GOT3 (cell line): ENCODE measurements at places on chromosomes 7 and 10.

DNA sequence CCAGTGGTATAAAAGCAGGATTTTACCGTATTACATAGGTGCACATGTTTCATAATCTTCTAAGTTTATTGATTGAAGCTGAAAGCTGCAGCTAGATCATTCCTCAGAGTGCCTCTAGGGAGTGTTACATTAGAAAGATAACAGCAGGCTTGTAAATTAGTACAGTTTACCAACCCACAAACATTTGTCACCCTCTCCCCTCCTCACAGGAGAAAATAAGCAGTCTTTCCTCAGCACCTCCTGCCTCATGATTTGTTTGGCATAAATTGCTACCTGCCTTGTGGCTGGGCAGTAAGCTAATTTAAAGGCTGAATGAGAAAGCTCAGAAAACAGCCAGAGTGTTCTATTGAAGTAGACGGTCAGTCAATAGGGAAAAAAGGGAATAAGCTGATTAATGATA is 74.2 kb downstream of the NXPH1 start:
- no peak for DNase-seq

- DNase-seq, result no peak
These were observed 287.1 kb downstream of the WDR11 start for GRCh38 chr10:121138112-121138860.

DNA sequence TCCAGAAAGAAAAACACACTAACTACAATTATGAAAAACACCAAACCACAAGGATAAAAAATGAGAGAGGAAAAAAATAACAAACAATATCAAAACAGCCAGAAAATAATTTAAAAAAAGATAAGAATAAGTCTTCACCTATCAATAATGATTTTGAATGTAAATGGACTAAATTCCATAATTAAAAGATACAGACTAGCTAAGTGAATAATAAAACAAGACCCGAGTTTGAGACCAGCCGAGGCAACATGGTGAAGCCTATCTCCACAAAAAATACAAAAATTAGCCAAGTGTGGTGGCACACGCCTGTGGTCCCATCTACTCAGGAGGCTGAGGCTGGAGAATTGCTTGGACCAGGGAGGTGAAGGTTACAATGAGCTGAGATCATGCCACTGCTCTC is 131.1 kb downstream of the MTERF1 start:
- no peak for DNase-seq

GRCh38 chr10:73647875-73648651 is 6.8 kb upstream of the MYOZ1 start:
- no peak for DNase-seq

- no peak for DNase-seq
These were observed 15.7 kb upstream of the CYREN start for GRCh38 chr7:135186261-135186540.

- DNase-seq, result no peak
These were observed 14.7 kb upstream of the CPXM2 start for GRCh38 chr10:123906296-123906695.

- no peak for DNase-seq
These were observed 588.2 kb upstream of the KCND2 start for GRCh38 chr7:119684763-119685162.

DNA sequence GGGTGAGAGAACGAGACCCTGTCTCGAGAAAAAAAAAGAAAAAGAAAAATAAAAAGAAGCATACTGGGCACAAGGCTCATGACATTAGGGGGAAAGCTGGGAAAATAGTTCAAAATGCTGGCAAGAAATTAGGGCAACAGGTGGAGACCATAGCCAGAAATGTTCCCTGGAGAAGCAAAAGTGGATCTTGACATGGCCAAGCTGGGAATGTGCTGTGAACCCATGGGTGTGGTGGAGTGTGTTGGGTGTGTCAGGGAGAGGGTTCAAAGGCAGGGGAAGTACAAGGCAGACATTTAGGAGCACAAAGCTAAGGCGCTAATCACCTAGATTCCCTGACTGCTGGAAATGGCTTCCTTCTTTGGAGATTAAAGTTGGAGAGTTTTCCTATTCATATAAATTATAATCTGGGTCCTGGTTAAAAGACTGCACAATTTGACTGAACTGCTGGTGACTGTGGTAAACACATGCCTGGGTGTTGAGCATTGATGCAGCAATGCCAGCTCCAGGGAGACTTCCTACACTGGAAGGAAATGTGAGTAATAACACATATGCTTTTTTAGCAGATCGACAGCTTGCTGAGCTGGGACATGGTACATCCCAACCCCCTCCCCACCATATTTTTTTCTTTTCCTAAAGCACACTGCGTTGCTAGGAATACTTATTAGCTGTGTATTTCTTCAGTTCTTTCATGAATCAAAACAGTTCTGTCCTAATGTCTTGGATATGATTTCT is 70.1 kb upstream of the ARHGAP21 start:
- DNase-seq, result no peak

GRCh38 chr10:132685921-132686680 is 99.8 kb downstream of the NKX6-2 start:
- no peak for DNase-seq

GRCh38 chr10:78504181-78504580 is 470.5 kb downstream of the RPS24 start:
- no peak for DNase-seq

GRCh38 chr10:43252783-43253341 is 14.0 kb downstream of the RASGEF1A start:
- DNase-seq, result no peak

GRCh38 chr10:63246356-63246755 is 113.2 kb downstream of the NRBF2 start:
- no peak for DNase-seq

GRCh38 chr10:64036321-64036930 is 515.2 kb downstream of the REEP3 start:
- DNase-seq, result no peak

- no peak for DNase-seq
These were observed 332.1 kb downstream of the WDR11 start for GRCh38 chr10:121183236-121183635.

- no peak for DNase-seq
These were observed 44.1 kb upstream of the CNPY1 start for GRCh38 chr7:155590215-155591018.
